ENCODE measurements at places on chromosomes 7 and 10.

DNA sequence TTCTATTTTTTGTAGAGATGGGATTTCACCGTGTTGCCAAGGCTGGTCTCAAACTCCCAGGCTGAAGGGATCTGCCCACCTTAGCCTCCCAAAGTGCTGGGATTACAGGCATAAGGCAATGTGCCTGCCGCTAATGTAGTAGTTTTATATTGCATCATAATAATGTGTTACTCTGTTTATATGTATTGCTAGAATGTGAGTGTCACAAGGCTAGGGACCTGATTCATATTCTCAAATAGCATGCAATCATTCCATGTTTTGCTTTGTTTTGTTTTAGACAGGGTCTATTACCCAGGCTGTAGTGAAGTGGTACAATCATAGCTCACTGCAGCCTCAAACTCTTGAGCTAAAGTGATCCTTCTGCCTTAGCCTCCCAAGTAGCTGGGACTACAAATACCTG is 13.5 kb downstream of the CCL26 start:
- DNase-seq: no peak

GRCh38 chr10:47368431-47369180 is 15.5 kb downstream of the ZNF488 start:
- no peak for DNase-seq

- DNase-seq: no peak
Measured at GRCh38 chr10:11871466-11871865, 48.3 kb downstream of the PROSER2 start.

- no peak for DNase-seq
Measured at GRCh38 chr10:6503171-6503570, 76.9 kb downstream of the PRKCQ start.
